ENCODE measurements at places on chromosomes 1 and 21.

DNA sequence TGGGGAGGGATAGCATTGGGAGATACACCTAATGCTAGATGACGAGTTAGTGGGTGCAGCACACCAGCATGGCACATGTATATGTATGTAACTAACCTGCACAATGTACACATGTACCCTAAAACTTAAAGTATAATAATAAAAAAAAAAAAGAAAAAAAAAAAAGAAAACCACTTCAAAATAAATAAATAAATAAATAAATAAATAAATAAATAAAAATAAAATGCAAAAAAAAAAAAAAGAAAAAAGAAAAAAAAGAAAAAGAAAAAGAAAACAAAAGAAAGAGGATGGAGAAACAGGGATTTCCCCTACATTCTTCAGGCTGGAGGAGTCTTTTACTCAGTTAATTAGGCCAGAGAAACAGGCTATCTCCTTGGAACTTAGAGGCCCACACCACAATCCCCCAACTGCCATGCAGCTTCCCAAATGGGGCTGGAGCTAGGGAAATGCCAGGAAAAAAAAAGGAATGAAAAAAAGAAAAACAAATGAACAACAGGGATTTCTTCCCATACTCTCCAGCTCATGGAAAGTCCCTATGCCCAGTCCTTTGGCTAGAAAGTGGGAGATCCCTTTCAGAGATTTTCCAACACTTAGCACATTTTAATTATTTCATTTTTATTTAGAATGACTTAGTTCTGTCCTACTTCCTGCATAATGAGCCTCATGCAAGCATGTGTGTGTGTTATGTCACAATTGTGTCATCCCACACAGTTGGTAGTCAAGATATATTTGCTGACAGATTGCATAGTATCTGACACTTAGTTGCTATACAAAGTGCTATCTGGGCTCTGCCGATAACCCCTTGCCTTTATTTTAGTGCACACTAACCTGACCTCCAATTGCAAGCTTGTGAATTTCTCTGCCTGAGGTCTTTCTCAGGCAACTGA is 486.4 kb downstream of the PLPP3 start:
- DNase-seq, result no peak

DNA sequence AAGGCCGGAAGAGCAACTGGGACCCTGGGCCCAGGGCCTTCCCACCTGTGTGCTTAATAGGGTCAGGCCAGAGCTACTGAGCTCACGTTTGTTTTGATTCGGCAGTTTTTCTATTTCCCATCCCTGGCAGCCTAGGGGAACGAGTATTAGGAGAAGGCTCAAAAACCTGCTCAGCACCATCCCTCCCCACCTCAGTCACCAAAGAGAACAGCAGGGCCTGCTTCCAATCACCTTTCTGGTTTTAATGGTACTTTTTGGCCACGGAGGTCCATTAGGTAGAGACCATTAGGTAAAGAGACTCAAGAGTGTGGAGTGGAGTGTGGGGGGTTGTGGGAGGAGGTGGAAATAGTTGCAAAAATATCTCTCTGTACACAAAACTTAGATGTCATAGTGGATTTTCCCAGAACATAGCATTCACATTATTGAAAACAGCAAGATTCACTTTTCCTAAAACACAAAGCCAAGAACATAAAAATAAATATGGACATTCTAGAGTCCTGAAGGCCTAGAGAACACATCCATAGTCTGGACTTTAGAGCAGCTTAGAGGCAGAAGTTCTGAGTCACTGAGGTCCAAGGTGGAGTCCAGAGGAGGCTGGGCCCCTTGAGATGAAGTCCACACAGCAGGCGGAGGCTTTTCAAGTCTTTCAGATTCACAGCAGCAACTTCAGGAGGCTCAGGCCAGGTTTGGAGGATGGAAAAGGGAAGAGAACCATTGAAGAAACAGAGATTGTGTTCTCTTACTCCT is 19.5 kb downstream of the NUAK2 start:
- DNase-seq, result peak; percentile 59

- peak; percentile 26 for DNase-seq
Observed at GRCh38 chr1:185517808-185518419, 200.9 kb upstream of the IVNS1ABP start.

DNA sequence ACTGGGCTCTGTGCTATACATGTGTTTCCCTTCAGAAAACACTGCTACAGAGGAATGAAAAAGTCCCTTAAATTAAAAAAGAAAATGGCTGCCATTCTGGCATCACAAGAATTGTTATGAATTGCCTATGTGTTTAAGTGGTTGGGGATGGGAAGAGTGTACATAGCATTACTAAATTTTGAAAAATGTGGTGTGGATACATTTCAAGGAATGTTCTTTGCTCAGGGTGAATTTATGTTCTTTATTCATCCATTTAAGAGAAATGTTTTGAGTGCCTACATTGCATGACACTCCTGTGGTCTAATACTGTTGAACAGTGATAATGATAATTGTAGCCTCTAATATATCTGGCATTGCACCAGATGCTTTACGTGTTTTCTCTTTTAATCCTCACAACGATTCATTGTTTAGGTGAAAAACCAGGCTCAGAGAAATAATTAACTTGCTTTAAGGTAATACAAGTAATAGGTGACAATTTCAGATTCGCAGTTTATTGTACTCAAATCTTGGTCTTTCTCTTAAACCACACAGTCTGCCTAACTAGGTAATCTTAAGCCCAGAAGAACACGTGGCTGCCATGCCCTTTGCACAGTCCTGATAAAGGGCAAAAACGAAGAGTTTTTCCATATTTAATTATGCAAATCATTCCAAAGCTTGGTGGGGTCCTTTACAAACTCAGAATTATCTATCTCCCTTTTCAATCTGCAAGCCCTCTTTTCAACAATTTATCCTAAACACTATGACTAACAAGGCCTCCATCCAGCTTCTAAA is 31.5 kb downstream of the DPT start:
- no peak for DNase-seq

GRCh38 chr1:176558561-176558960 is 95.6 kb downstream of the PAPPA2 start:
- DNase-seq, result no peak

- DNase-seq, result no peak
Observed at GRCh38 chr1:1460540-1461130, 10.9 kb upstream of the ATAD3B start.

- DNase-seq, result no peak
Observed at GRCh38 chr1:92495392-92496063, 8.8 kb upstream of the GFI1 start.

GRCh38 chr21:38716942-38717341 is 88.8 kb upstream of the ETS2 start:
- DNase-seq, result peak; percentile 72

- DNase-seq, result peak; percentile 53
Observed at GRCh38 chr1:226512076-226512728, 36.4 kb upstream of the STUM start.

- peak; percentile 4 for DNase-seq
Observed at GRCh38 chr1:178864326-178864725, 6.6 kb downstream of the ANGPTL1 start.

GRCh38 chr1:98021126-98021525 is 100.3 kb upstream of the DPYD start:
- DNase-seq, result no peak

DNA sequence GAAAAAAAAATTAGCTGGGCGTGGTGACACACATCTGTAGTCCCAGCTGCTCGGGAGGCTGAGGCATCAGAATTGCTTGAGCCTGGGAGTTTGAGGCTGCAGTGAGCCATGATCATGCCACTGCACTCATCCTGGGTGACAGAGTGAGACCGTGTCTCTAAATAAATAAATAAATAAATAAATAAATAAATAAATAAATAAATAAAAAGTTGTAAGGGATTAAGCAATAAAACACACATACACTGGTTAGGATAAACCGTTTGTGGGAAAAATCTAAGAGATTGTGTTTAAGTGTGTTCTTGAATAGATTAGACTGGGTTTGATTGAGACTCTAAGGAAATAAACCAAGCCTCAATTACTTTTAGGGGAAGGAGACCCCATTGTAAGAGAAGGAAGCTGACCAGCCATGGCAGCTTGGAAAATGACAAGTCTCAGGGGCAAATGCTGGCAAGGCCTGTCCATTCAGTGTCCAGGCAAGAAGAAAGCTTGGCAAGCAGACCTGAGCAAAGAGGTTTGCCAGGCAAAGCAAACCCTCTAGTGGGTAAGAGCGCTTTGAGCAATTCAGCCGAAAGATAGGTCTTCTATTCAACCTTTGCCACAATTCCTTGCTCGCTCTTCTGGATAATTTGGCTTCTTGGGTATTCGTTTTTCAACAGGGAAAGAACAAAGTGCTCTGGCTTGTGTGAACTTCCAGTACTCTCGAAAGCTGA is 106.9 kb upstream of the SERBP1 start:
- DNase-seq, result no peak

All from M059J (cell line).